ENCODE measurements at places on chromosomes 2 and 18.

GRCh38 chr2:25165992-25166875 lies 2.1 kb downstream of the POMC start:
- peak; percentile 53 for DNase-seq

GRCh38 chr2:158519481-158519880 lies 62.7 kb downstream of the PKP4 start:
- no peak for DNase-seq

DNA sequence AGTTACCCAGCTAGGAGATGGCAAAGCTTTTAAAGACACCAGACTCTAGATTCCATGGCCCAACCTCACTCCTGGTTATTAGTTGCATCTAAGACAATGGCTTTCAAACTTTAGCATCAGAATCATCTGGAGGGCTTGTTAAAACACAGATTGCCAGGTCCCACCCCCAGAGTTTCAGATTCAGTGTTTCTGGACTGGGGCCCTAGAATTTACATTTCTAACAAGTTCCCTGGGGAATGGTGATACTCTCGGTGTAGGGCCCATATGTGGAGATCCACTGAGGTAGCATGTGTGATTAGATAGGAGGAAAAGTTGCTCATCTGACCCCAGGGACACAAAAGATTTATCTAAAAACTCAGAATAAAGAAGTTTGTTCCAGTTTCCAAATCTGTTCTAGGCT lies 14.5 kb upstream of the TTR start:
- no peak for DNase-seq

GRCh38 chr2:201906777-201907562 lies 100.6 kb downstream of the CDK15 start:
- DNase-seq: no peak

DNA sequence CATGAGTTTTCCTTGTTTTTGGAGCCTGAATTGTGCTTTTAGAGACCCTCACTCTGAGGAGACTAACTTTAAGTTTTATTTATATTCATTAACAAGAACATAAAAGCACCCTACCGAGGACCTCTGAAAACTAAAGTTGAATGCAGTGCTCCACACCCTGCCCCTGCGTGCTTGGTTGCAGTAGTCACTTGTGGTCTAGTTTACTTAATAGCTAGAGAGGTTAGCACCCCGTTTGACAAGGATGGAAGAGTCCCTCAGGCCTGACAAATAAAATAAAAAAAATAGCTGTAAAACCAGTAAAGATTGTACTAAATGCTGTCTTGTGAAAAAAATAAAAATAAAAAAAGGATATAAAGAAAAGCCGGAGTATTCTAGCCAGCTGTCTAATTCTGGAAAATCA lies 395.2 kb downstream of the MTX2 start:
- DNase-seq: no peak

DNA sequence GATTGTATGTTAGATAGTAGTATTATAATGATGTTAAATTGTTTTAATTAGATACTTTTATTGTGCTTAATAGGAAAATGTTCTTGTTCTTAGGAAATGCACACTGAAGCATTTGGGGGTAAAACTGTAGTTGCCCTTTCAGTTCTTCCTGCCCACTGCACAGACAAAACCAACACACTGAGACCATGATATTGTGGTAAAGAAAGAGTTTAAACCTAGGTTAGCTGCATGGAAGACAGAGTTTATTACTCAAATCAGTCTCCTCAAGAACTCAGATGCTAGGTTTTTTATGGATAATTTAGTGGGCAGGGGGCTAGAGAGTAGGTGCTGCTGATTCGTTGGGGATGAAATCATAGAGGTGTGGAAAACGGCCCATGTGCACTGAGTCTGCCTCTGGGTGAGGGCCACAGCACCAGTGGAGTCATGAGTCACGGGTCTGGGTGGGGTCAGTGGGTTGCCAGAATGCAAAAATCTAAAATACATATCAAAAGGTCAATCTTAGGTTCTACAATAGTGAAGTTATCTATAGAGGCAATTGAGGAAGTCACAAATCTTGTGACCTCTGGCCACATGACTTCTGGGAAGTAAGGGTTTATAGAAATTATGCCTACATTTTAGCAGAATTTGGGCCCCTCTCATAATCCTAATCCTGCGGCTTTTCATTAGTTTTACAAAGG lies 283.4 kb upstream of the FBXO11 start:
- no peak for DNase-seq

GRCh38 chr2:177211169-177211568 lies 1.4 kb upstream of the HNRNPA3 start:
- DNase-seq: no peak

GRCh38 chr2:47708801-47709499 lies 74.0 kb upstream of the MSH6 start:
- no peak for DNase-seq

- peak; percentile 47 for DNase-seq
Measured at GRCh38 chr2:151437630-151438029, 27.9 kb downstream of the RIF1 start.

Measured in CD4-positive, alpha-beta T cell (primary cell).